T-cell (primary cell): ENCODE measurements at places on chromosomes 13 and 19. TPM values are rescaled to one million over a fixed set of nuclear protein-coding genes. Genes with fewer than 3 reads are reported as not detected.

DNA sequence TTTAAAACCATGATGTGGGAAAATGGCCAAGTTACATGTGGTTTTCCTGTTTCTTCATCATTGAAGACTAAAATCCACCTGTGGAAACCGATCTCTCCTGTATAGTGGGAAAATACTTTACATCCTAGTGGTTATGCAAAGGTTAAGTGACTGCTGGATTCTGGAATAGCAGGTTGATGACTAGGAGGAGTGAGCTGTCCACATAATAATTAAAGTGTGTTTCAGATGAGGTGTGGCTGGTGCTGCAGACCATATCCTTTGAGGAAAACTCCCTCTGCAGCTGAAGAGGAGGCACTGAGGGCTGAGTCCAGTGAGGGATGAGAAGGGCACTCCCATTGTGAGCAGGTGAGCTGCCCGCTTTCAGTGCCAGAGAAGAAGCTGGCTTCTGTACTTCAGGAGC is 43.2 kb downstream of the DCLK1 start:
- no peak for DNase-seq

- DNase-seq = no peak
Observed at GRCh38 chr19:4521170-4521887, 3.0 kb upstream of the PLIN4 start.

RFXAP gene
- 7.6 TPM for total RNA-seq

- DNase-seq = peak; percentile 5
Observed at GRCh38 chr19:51501594-51502263, at the start of gene SIGLEC12. Gene SIGLEC12, minus strand, starts transcription at chr19:51501800. Its CDS starts 67 bp downstream, at chr19:51501733.

TNFSF9 gene
- total RNA-seq = 1.6 TPM

CCNE1 gene
- total RNA-seq = 10.1 TPM

DNA sequence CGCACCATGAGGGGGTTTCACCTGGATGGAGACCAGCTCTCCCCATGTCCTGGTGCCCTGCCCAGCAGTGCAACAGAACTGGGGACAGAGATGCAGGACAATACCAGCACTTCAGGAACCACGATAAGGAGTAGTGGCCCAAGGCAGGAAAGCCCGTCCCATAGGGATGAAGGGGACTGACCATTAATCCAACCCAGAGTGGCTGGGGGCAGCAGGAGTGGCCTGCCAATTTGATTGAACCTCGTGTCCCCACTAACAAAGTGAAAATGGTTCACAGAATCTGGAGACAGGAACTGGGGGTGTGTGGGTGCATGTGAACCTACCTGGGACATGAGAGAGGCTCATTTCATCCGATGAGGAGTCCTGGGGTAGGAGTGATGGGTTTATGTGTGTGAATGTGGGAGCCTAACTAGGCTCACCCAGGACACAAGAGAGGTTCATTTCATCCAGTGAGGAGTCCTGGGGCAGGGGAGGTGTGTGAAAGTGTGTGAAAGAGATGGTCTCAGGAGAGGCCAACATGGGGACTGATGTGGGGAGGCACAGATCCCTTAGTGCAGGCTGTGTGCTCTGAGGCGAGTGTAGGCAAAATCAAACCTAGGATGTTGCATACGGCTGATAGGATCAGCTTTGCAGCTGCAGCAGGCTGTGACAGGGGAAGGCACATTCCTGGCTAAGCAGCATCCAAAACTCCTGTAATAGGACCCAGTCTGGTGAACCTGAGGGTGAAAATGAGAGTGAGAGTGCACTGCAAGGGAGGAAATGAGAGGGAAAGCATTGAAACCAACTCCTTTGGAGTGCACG is 98.2 kb downstream of the ZNF429 start:
- no peak for DNase-seq

DNA sequence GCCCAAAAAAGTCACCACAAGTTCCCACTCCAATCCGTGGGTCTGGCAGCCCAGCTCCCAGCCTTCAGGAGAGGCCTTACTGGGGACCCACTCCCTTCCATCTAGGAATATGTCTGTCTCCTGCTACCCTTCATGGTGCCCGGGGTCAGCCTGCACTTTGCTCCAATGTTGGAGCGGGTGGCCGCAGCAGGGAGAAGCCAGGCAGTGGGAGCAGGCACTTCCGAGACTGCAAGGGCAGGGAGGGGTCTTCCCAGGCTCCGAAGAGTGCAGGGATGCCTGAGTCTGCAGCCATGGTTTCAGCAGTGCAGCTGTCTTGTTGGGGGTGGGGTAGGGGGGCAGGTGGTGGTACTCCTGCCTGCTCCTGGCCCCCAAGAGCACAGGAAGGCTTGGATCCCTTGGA is 1616.2 kb downstream of the SLITRK5 start:
- no peak for DNase-seq

DHDH gene
- total RNA-seq = 1.1 TPM

MOB3A gene
- 98.6 TPM for total RNA-seq

- DNase-seq = no peak
Observed at GRCh38 chr19:7562646-7563393, 27.3 kb downstream of the PNPLA6 start.

DNA sequence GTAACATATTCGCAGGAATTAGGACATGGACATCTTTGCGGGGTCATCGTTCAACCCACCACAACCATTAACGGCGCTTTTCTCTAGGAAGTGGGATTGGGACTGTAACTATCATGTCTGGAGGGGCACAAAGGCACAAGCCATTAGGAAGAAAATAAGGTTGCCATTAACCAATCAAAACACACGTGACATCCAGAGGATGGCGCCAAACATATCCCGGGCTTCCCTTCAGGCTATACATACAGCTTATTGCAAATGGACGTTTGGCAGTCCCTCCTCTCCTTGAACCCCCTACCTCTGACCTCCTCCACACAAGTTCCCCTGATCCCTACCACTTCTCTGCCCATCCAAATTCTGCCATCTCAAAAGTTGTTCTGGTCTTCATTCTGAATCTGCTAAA is 26.6 kb upstream of the GSX1 start:
- DNase-seq = no peak

- DNase-seq = peak; percentile 58
Observed at GRCh38 chr19:49875857-49876421, 1.2 kb downstream of the AKT1S1 start.

ODAD3 gene
- total RNA-seq = not detected

DNA sequence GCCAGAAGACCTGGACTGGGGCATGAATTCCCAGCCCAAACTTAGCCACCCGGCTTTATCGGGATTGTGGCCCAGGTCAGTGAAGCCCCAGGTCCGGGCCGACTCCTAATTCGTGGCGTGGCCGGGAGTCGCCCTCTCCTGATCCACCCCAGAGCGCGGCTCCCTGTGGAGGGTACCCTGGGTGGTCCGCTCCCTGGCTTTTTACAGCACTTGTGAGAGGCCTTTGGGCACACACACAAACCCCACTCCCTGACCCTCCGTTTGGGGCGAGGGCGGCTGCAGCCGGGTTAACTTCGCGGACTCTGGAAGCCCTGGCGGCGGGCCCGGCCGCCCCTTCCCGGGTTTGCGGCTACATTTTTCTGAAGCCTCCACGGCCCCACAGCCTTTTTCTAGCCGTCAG is 56.4 kb downstream of the ZNF568 start:
- no peak for DNase-seq

DNA sequence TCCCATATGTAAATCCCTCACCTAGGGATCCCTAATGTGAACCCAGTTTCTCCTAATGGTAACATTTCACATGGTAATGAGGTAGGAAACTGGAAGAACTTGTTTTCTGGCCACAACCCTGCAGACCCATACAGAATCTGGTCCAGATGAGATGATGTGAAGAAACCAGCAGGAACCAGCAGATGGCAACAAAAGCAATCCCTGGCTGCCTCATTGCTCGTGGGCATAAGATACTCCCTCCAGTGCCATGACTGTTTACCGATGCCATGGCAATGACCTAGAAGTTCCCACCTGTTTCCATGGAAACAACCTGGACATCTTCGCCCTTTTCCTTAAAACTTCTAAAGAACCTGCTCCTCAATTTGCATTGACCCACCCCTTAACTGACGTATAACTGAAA is 1.4 kb upstream of the CD209 start:
- DNase-seq = no peak

MIR17HG gene
- total RNA-seq = 15.1 TPM
